ENCODE measurements at places on chromosomes 7 and 10.

DNA sequence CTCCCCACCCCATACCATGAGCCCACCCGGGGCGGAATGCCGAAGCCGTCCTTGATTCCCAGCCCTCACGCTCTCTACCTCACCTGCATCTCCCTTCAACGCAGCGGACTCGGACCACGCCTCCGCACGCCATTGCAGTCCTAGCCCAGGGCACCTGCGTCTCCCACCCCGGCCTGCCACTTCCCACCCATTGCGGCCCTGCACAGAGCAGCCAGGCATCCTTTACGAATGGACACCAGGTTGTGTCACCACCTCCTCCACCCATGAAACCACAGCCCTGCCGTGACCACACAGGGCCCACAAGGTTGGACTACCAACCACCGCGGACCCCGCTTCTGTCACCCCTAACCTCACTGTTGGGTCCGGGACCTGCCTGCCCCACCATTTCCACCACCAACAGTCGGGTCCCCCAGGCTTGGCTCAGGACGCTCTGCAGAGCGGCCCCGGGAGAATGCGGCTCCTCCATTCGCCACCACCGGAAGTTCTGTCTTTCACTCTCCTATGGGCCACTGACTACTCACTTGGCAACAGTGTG is 232.5 kb downstream of the MAD1L1 start:
- DNase-seq: no peak

DNA sequence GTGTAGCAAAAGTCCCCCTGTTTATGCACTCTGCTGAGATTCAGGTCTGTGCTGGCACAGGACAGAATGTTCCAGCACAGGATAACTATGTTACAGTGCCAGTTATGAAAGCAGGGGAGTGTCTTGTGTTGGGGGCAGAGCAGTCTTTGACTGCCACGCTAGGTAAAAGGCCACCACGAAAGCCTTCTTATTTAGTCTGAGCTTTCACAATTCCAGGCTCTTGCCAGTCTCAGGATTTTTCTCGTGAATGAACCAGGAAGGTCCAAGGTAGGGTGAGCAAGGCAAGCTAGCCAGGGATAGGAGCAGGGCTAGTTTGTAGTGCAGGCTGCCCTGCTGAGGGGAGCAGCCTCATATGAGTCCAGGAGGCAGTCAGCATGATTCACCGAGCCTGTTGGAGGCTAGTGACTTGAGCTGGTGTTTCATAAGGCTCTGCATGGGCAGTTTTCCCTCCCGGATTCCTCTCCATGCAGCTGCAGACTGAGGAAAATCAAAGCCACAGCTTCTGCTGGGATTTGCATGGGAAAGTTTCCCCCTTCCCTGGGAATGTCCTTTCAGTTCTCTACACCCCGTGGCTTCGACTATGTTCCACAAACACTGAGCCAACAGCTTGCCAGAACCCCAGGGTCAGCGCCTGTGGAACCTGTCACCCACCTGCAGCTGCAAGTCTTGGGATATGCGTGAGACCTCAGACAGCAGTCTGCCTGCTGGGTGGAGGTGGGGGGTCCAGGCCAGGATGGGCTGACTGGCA is 112.3 kb downstream of the JCAD start:
- DNase-seq: peak; percentile 62

DNA sequence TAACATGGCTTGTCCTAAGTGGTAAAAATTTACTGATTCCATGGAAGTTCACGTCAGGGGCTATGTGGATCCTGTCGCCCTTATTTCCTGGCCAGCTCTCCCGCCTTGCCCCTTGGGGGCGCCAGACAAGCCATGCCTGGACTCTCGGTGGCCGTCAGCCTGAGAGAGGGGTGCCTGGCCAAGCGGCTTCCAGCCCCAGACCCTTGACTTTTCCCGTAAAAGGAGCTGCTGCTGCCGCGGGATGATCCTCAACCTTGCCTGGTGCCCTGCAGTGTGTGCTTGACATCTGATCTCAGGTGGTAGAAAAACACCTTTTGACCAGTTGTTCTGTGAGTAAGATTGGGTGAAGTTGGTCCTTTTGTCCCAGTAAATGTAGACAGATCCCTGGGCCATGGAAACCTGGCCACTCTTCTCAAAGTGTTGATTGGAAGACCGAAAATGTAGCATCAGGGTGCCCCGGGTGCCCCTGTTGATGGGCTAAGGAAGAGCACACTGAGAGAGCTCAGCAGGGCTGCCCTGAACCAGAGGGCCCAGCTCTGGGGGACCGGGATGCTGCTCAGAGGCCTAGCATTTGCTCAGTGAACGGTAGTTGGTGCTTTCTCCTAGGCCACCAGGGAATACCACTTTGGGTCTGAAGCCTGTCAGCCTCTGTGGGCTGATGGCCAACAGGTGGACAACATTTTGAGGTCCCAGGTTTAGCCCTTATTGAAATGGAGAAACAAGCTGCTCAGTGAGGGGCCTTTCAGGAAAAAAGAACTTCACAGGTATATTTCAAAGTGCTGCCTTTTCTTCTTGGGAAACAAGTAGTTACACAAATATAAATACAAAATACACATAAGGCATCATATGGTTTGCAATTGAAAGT is 162.5 kb downstream of the LRMDA start:
- no peak for DNase-seq

DNA sequence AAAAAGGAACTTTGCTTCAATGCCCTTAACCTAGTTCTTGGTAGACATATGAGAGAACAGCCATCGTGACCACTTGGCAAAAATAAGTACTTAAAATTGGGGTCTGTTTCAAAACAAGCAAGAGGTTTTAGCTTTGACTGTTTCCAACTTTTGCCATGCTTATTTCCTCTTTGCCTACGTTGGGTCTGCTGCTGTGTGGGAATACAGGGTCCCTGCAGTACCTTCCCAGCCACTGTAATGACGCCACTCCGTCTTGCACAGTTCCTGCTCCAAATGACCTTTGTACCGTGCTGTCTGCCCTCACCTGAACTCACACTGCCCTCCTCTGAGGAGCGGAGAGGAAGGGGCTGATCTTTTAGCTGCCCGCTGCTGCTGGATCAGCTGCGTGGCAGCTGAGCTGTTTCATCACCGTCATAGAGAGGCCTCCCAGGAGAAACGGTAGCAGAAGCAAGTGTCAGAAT is 133.1 kb downstream of the MAPK8 start:
- DNase-seq: no peak

- no peak for DNase-seq
These were observed 1.9 kb downstream of the TSPAN33 start for GRCh38 chr7:129146237-129146979.

DNA sequence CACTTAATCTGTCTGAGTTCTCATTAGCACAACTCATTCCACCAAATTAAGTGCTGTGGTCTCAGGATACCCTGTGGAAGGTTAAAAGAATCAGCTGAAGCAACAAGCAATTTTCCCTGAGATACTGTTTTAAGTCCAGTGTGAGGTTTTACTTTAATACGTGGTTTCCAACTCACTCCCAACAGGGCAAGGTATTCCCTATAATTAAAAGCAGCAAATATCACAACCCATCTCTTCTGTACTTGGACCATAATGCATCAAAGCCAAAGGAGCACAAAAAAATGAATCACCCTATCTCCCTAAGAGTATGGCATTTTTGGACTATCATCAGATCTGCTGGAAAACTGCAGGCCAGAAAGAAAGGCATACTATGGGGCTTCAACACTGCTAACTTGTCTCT is 4.9 kb downstream of the CADPS2 start:
- no peak for DNase-seq

DNA sequence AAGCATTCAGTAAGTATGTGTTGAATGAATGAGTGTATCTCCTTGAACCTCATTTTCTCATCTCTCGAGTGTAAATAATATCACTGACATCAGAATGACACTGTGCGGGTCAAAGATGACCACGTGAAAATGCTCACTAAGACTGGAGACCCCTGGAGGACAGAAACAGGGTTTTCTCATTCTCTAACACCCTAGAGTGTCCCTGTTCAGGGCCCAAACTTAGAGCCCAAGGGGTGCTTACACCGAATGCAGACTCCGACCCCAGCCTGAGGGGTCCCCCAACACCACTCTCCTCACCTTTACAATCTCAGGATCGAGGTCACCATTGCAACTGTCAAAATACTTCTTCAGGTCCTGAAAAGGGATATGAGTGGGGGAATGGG is 1.4 kb downstream of the CDK5 start:
- DNase-seq: no peak

- DNase-seq: no peak
These were observed 106.3 kb downstream of the ATXN7L1 start for GRCh38 chr7:105769901-105770628.

GRCh38 chr7:44320141-44320540 is 5.3 kb downstream of the CAMK2B start:
- DNase-seq: no peak

DNA sequence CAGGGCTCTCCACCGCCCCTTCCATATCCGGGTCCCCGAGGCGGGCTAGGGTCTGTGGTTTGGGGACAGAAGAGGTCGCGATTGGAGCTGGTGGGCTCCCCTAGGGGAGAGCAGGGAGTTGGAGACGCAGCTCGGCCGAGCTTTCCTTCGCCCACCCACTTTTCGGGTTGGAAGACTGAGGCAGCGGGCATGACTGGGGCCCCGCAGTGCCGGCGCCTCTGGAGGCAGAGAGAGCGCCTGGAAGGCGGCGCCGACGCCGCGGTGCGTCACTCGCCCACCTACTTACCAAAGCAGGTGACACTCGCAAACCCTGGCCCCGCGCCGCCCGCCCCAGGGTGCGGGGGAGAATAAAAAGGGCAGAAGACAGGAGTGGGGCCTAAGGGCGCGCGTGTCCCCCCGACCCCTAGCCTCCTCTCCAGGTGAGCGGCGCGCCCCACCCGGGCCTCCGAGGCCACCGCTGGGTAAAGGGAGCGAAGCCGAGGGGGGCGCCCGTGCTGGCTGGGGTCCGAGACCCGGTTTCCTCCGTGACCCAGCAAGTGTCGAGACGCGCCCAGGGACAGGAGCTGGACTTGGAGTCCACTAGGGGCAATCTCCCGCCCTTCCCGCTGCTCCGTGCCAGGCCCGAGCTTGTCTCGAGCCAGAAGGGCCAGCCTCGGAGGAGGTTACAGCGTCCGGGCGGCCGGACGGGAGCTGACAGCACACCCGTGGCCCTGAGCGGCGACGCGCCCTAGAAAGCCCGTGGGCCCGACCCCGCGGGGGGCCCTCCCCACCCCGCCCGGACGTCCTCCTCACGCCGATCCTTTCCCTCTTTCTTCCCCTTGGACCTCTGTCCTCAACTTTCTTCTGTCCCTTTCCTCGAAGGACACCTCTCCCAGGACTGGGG is 34.4 kb upstream of the GRID1 start:
- DNase-seq: no peak

- DNase-seq: no peak
These were observed 92.4 kb downstream of the ARID5B start for GRCh38 chr10:61993711-61994401.
